ENCODE measurements at places on chromosomes 16 and 17.
A peak's percentile ranks its signal among the peaks of the same experiment; 100 is the strongest.

DNA sequence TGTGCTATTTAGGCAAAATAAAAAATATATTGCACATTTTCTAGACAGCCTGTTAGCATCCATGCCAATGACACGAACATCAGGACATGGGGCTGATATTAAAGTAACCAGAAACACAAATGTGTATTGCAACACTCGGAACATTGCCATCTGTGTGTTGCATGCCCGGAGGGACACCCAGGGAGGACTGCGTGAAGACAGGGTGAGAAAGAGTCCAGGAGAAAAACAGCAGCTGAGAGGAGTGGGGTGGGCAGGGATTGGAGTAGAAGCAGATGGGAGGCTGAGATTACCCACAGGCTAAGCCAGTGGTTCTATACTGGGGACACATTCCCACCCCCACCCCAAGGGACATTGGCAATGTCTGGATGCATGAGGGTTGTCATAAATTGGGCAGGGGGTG, 114.8 kb downstream of the GRIN2A start:
- H3K36me3 ChIP-seq: no peaks in the 10 kb centered on the region
- no peaks in the 10 kb centered on the region for H3K4me1 ChIP-seq
- no peak overlapping the region for H3K27ac ChIP-seq
- no peak for DNase-seq

- no peaks in the 10 kb centered on the region for H3K36me3 ChIP-seq
- no peak for DNase-seq
Observed at GRCh38 chr17:79276821-79277220, 202.2 kb downstream of the ENGASE start.

GRCh38 chr16:89534252-89534756, 26.1 kb downstream of the SPG7 start:
- H3K27me3 ChIP-seq: no peaks in the 10 kb centered on the region
- H3K36me3 ChIP-seq: peaks cover 91% of the 10 kb centered on the region
- peak overlapping the region; percentile 78 for H3K27ac ChIP-seq

DNA sequence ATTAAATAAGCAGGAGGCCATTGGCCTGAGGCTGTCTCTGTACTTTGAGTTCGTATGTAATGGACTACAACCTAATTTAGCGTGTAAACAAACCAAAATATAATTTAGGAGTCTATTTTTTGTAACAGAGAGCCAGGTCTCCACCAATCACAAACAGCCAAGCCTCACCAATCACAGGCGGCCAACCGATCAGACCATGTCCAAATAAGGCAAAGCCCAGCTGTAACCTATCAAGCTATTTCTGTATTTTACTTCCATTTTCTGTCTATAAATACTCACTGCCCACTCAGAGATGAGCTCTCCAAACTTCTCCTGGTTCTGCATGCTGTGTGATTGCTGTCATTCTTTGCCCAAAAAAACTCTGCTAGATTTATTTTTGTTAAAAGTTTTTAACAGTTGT, 322.7 kb downstream of the NPIPA8 start:
- no peak overlapping the region for H3K27ac ChIP-seq
- no peak for DNase-seq
- no peaks in the 10 kb centered on the region for H3K4me1 ChIP-seq
- H3K27me3 ChIP-seq: no peaks in the 10 kb centered on the region
- no peak overlapping the region for H3K4me3 ChIP-seq

GRCh38 chr16:53159781-53160436, 105.1 kb downstream of the CHD9 start:
- H3K4me3 ChIP-seq: no peak overlapping the region
- H3K27ac ChIP-seq: no peak overlapping the region
- no peak for DNase-seq
- H3K36me3 ChIP-seq: peaks cover 21% of the 10 kb centered on the region
- H3K4me1 ChIP-seq: no peaks in the 10 kb centered on the region
- H3K27me3 ChIP-seq: no peaks in the 10 kb centered on the region
